ENCODE measurements at places on chromosomes 4 and X.

- no peak overlapping the region for H3K27ac ChIP-seq
- H3K36me3 ChIP-seq = no peaks in the 10 kb centered on the region
- no peak for DNase-seq
- H3K4me1 ChIP-seq = no peaks in the 10 kb centered on the region
Measured at GRCh38 chr4:135408109-135408508, 1206.5 kb upstream of the PABPC4L start.

GRCh38 chrX:19689170-19689779, 174.0 kb upstream of the MAP3K15 start:
- H3K36me3 ChIP-seq = peaks cover 17% of the 10 kb centered on the region
- no peaks in the 10 kb centered on the region for H3K27me3 ChIP-seq
- H3K4me3 ChIP-seq = no peak overlapping the region
- peak overlapping the region; percentile 5 for H3K27ac ChIP-seq

- H3K36me3 ChIP-seq = no peaks in the 10 kb centered on the region
- peaks cover 7% of the 10 kb centered on the region for H3K27me3 ChIP-seq
- DNase-seq = no peak
- no peak overlapping the region for H3K4me3 ChIP-seq
Measured at GRCh38 chr4:5932035-5932568, 39.2 kb upstream of the CRMP1 start.

GRCh38 chr4:92519727-92520126, 216.0 kb downstream of the GRID2 start:
- H3K4me3 ChIP-seq = no peak overlapping the region
- no peak for DNase-seq
- H3K36me3 ChIP-seq = no peaks in the 10 kb centered on the region
- no peaks in the 10 kb centered on the region for H3K27me3 ChIP-seq
- no peaks in the 10 kb centered on the region for H3K4me1 ChIP-seq

DNA sequence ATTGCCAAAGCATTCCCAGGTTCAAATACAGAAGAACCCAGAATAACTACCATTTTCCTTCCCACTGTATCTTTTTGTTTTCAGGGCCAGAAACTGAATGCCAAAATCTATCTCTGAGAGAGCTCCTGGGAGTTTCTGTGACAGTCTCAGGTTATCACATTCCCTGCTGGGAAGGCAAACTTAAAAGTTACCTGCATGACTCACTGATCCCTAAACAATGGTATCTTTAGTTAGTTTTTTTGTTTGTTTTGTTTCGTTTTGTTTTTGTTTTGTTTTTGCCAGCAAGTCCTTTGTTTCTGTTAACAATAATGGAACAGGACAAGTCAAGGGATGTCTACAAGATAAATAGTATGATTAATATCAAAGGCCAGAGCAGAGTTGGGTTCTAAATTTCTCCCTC, 34.3 kb downstream of the PAPSS1 start:
- no peak overlapping the region for H3K27ac ChIP-seq
- H3K36me3 ChIP-seq = no peaks in the 10 kb centered on the region
- H3K27me3 ChIP-seq = no peaks in the 10 kb centered on the region
- DNase-seq = no peak
- no peaks in the 10 kb centered on the region for H3K4me1 ChIP-seq

DNA sequence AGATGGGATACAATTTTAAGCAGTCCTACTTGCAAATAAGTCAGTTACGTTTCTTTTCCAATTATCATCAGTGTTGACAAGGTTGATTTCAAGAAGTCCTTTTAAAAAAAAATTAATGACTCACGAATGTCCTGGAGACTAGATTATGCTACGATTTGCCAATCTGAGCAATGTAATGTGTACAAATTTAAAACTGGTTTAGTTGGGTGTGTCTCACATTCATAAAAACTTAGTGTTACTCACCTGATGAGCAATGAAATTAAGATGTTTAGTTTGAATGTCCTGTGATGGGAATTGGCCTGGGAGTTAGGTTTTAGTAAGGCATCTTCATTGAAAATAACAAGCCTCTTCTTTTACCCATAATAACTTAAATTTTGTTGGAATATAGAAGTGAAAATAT, 136.7 kb upstream of the POF1B start:
- no peaks in the 10 kb centered on the region for H3K4me1 ChIP-seq
- no peaks in the 10 kb centered on the region for H3K36me3 ChIP-seq
- DNase-seq = no peak
- H3K4me3 ChIP-seq = no peak overlapping the region

- H3K4me3 ChIP-seq = no peak overlapping the region
- no peak for DNase-seq
- no peaks in the 10 kb centered on the region for H3K36me3 ChIP-seq
- H3K27me3 ChIP-seq = no peaks in the 10 kb centered on the region
- H3K4me1 ChIP-seq = peaks cover 11% of the 10 kb centered on the region
Measured at GRCh38 chrX:330726-331150, 12.1 kb upstream of the GTPBP6 start.

DNA sequence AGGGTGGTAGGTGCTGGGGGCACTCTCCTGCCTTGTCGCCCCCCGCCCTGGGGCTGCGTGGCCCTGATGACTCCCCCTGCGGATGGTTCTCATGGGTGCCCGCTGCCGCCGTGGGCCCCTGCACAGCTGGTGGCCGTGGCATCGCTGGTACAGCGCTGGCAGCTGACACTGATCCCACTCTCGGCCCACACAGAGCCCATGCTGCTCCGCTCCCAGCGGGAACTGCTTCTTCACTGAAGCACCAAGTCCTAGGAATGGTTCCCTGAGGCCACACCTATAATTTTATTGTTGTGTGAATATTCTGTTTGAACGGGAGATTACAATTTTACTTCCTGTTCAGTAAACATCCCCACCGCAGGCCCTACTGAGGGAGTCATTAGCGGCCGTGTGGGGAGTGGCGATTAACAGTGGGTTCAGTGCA, 138.6 kb upstream of the NKX1-1 start:
- H3K4me3 ChIP-seq = no peak overlapping the region
- H3K27me3 ChIP-seq = peaks cover 13% of the 10 kb centered on the region
- peaks cover 13% of the 10 kb centered on the region for H3K4me1 ChIP-seq
- H3K36me3 ChIP-seq = peaks cover 2% of the 10 kb centered on the region
- no peak overlapping the region for H3K27ac ChIP-seq
- DNase-seq = no peak

- H3K36me3 ChIP-seq = no peaks in the 10 kb centered on the region
- no peaks in the 10 kb centered on the region for H3K27me3 ChIP-seq
- no peak overlapping the region for H3K27ac ChIP-seq
- H3K4me1 ChIP-seq = no peaks in the 10 kb centered on the region
- H3K4me3 ChIP-seq = no peak overlapping the region
Measured at GRCh38 chr4:171710743-171711142, 102.5 kb upstream of the GALNTL6 start.

DNA sequence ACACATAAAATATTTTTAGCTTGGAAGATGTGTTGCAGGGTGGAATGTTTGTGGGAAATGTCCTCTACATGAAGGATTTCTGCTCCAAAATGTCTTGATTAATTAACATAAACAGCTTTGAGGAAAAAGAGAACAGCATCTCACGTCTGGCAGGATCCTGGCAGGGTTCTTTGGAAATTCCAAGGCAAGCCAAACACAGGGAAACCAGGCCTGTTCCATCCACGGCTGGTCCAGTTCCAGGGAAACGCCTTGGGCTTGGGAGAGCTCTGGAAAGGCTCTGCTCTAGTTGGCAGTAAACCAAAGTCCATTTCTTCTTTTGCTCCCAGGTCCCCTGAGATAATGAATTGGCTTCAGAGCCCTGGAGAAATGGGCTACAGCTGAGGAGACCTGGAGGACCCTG, 42.4 kb upstream of the GAB1 start:
- no peak for DNase-seq
- H3K27ac ChIP-seq = no peak overlapping the region
- peaks cover 6% of the 10 kb centered on the region for H3K27me3 ChIP-seq
- H3K4me3 ChIP-seq = no peak overlapping the region
- H3K4me1 ChIP-seq = no peaks in the 10 kb centered on the region

- no peaks in the 10 kb centered on the region for H3K36me3 ChIP-seq
- DNase-seq = no peak
- H3K27ac ChIP-seq = no peak overlapping the region
- no peaks in the 10 kb centered on the region for H3K4me1 ChIP-seq
- no peak overlapping the region for H3K4me3 ChIP-seq
- H3K27me3 ChIP-seq = no peaks in the 10 kb centered on the region
Measured at GRCh38 chr4:167985565-167985964, 106.8 kb upstream of the ANXA10 start.

DNA sequence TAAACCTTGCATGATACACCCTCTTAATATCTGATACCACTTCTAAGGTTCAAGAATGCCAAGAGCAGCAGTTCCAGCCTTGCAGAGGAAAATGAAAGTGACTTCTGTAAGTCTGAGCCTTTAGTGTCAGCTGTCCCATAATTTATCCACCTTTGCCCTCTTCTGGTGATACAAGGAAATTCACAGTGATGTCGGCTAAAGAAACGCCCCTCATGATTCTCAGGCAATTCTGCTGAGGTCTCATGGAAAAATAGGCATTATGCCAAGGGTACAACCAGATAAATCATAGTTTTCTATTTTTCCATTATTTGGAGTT, 172.2 kb upstream of the CXCL13 start:
- no peak overlapping the region for H3K4me3 ChIP-seq
- no peaks in the 10 kb centered on the region for H3K36me3 ChIP-seq
- H3K4me1 ChIP-seq = no peaks in the 10 kb centered on the region
- H3K27me3 ChIP-seq = no peaks in the 10 kb centered on the region

GRCh38 chrX:112636288-112636687, 43.5 kb downstream of the LHFPL1 start:
- H3K36me3 ChIP-seq = no peaks in the 10 kb centered on the region
- H3K27me3 ChIP-seq = no peaks in the 10 kb centered on the region
- no peak for DNase-seq

DNA sequence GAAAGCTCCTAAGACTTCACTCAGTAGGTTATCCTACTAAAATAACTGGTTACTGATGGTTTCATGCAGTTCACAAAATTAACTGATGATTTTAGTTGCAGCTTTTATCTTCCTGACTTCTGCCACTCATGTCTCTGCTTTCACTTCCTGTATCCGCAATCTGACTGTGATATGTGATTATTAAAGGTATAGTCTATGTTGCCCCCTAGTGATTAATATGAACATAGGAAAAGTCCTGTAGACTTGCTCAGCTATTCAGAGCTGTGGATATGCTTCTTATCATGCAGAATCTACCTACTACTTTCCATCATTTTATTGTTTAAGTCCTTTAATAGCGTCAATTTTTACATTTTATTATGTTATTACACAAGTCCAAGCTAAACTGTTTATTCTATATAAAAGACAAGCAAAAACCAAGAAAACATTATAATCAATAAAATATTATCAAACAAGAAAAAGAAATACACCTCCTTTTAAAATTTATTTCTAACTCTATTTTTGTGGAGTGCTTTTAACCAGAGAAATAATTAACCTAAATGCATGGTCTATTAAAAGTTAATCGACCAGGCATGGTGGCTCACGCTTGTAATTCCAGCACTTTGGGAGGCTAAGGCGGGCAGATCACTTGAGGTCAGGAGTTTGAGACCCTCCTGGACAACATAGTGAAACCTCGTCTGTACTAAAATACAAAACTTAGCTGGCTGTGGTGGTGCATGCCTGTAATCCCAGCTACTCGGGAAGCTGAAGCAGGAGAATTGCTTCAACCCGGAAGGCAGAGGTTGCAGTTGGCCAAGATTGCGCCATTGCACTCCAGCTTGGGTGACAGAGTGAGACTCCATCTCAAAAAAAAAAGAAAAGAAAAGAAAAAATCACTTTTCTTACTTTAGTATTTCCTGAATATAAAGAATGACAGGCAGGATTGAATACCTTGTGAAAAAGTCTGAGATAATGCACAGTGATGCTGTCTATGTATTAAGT, 40.4 kb upstream of the TLR2 start:
- H3K4me3 ChIP-seq = no peak overlapping the region
- DNase-seq = no peak
- H3K4me1 ChIP-seq = peaks cover 6% of the 10 kb centered on the region

GRCh38 chr4:38873290-38873944, 5.8 kb downstream of the FAM114A1 start:
- DNase-seq = no peak
- peaks cover 79% of the 10 kb centered on the region for H3K27me3 ChIP-seq
- no peaks in the 10 kb centered on the region for H3K36me3 ChIP-seq
- H3K27ac ChIP-seq = no peak overlapping the region
- H3K4me3 ChIP-seq = no peak overlapping the region

- H3K36me3 ChIP-seq = no peaks in the 10 kb centered on the region
- no peaks in the 10 kb centered on the region for H3K4me1 ChIP-seq
- no peak for DNase-seq
- peaks cover 27% of the 10 kb centered on the region for H3K27me3 ChIP-seq
- H3K4me3 ChIP-seq = no peak overlapping the region
Measured at GRCh38 chr4:165518024-165518616, 139.3 kb downstream of the CPE start.

GRCh38 chr4:118803253-118803652, 32.7 kb downstream of the SEC24D start:
- peaks cover 41% of the 10 kb centered on the region for H3K36me3 ChIP-seq
- no peaks in the 10 kb centered on the region for H3K4me1 ChIP-seq
- no peak overlapping the region for H3K27ac ChIP-seq
- H3K4me3 ChIP-seq = no peak overlapping the region
- H3K27me3 ChIP-seq = no peaks in the 10 kb centered on the region

- no peak overlapping the region for H3K27ac ChIP-seq
- H3K4me3 ChIP-seq = no peak overlapping the region
- no peak for DNase-seq
Measured at GRCh38 chr4:115834441-115834840, 721.0 kb upstream of the NDST4 start.

All from central memory CD8-positive, alpha-beta T cell (primary cell).